Central memory CD8-positive, alpha-beta T cell (primary cell): ENCODE measurements at places on chromosomes 7 and 10.

DNA sequence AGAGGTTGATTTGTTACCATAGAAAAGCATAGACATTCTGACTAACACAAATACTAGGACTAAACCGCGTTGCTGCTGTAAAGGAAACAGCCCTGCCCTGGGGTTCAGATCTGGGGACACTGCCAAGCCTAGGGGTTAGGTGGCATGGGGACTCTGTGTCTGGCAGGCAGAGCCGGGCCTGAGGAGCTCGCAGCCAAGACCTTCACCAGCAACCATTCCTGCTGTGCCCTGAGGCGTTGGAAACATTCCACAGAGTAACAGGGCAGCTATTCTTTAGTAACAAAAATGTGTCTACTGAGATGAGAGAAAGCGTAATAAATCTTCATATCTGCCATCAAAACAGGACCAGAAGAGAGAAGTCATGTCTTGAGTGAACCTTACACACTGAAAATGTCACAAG, 280.5 kb downstream of the POM121L12 start:
- no peak for DNase-seq

- DNase-seq, result no peak
Observed at GRCh38 chr7:93551063-93551895, 23.2 kb downstream of the CALCR start.

- DNase-seq, result no peak
Observed at GRCh38 chr10:115818012-115818411, 455.0 kb downstream of the GFRA1 start.

DNA sequence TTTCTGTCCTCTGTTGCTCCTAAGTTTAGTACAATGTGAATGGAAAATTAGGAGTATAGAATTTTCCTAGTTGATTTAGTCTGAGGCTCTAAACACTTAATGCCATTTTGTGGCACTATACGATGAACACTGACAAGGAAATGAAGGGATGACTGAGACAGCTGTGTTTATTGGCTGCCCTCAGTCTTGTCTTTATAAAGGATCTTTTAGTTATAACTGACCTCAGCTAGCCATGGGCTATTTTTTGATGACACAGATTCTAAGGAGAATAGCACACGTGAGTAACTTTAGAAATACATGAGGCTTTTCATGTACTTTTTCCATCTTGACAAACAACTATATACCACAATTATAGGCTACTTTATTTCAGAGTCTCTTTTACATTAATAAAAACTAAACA, 113.7 kb downstream of the PRKG1 start:
- DNase-seq, result no peak

DNA sequence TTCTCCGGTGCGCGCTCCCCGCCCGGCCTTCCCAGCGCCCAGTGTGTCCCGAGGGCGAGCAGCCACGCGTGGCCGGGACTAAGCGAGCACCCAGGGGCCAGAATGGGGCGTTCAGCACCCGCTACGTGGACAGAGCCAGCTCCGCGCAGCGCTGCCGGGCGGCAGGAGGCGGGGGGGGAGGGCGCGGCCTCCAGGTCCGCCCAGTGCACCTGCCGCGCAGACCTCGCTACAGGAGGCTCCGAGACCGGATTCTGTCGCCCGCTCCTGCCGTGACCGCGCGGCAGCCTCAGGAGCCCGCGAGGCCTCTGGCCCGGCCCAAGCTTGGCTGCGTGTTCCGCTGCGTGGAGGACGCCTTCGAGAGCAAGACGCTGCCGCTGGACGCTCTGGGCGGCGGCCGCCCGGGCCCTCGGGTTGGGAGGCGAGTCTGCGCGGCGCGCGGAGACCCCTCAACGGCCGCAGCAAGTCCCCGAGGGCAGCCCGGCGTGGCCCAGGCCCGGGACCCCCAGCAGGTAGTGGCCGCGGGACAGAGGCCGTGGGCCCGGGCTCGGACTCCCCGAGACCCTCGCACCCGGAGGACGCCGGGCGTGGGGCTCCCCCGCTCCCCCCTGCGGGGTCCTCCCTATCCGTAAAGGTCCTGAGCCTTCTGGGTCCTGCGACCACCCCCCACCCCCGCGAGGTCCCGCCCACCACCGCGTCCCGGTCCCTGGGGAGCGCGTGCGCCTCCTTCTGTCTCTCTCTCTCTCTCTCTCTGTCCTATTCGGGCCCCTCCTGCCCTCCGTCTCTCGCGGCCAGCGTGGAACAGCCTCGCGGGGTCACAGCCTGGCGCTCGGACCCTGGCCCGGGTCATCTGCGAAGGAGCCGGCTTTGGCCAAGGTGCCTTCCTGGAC, 904 bp upstream of the DPYSL4 start:
- no peak for DNase-seq

- DNase-seq, result no peak
Observed at GRCh38 chr10:114854906-114855305, 33.3 kb downstream of the FHIP2A start.

DNA sequence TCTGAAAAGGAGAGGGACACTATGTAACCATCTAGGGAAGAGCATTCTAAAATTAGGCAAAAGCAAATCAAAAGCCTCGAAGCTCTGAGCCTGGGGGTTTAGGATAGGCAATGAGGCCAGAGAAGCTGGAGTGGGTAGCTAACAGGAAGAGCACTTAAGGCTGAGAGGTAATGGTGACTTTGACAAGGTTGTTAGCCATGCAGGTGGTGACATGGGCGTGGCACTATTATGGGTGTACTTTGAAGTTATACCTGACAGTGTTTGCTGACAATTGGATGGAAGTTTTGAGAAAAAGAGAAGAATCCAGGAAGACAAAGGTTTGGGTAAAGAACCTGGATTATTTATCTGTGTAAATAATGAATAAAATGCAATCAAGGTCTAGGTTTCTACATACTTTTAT, 383.0 kb upstream of the SEMA3C start:
- no peak for DNase-seq

DNA sequence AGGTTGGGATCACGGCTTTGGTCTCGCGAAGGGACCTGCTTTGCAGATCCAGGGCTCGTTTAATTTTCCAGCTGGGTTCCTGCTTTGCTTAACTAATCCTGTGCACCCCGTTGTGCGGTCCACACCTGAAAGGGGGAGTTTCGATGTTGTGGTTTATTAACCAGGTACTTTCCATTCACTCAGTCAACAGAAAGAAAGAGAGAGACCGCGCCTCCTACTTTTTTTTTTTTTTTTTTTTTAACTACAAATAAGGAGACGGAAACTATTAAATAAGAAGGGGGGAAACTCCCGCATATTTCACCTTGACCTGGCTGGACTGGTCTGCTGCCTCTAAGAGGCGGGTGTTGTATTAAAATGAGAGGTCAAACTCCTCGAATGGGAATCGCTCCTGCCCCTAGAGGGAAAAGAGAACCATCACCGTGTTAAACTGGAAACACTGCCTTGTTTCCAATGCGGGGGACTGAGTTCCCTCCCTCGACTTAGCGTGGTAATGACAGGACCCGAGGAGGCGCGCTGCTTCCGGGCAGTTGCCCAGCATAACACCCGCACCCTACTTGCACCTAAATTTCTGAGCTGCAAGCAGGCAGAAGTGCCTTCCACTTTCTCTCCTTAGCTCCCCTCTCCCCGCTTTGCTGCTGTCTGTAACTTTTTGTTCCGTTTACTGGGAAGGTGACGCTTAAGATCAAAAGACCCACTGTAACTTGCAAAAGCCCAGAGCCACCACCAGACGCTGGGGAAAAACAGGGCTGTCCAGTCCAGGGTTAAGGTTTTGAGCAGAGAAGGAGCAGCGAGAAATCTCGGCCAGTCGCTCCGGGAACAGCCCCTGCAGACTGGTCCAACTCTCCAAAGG, 1.1 kb upstream of the ITGB8 start:
- no peak for DNase-seq

DNA sequence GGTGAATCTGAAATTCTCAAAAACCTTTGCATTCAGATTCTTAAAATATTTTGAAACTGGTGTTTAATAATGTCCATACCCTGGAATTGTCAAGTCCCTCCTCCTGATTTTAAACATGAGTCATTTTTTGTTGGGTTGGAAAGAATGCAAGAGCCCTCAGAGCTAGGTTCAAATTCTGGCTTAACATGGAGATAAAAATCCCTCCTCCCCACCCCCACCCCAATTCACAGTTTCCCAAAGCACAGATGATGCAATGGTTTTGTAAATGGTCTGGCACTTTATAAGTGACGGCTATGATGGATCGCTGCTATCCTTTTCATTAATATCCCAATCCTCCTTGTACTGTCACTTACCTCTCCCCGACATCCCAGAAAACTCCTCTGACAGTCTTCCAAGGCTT, 332.8 kb downstream of the PLXNA4 start:
- DNase-seq, result no peak

- DNase-seq, result no peak
Observed at GRCh38 chr10:72322030-72322279, 32.8 kb downstream of the DNAJB12 start.

DNA sequence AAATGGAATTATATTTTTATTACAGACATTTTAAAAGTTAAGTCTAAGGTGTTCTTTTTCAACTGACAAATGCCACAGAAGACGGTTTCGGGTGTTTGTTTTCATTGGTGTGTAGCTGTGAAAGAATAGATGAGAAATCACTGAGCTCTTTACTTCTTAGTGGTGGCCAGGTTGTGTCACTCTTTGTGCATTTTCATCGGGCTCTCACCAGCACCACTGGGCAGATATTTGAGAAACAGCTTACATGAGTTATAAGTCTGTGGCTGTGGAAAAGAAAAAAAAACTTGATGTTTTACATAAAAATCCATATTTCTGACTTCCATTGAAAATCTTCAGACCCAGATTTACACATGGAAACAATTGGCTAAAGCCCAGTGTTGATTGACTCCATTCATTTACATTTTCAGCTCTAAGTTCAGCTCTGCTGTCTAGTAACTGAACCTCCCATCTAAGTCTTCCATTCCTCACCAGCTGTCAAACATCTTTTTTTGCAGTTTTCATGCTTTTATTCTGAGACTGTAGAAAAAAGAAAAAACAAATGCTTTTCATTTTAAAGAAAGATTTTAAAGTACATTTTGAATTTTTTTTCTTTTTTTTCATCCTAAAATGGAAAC, 22.3 kb downstream of the CABCOCO1 start:
- no peak for DNase-seq
